ENCODE measurements at places on chromosomes 2 and 18.

DNA sequence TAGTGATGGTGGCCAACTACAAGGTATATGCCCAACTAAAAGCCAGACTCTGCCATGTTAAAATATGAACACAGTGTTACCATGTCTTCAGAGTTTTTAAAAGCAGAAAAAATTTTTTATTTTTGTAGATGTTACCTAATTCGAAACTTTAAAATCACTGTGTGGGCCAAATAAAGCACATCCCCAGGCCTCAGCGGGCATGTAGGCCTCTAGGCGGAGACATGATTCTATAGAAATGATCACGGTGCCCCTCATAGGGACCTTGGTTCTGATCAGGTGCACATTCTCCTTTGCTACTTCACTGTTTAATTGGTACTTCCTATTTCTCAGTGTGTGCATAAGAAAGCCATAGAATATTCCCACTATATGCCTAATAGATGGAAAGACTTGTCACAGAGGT is 349.2 kb downstream of the XIRP2 start:
- no peak for DNase-seq

DNA sequence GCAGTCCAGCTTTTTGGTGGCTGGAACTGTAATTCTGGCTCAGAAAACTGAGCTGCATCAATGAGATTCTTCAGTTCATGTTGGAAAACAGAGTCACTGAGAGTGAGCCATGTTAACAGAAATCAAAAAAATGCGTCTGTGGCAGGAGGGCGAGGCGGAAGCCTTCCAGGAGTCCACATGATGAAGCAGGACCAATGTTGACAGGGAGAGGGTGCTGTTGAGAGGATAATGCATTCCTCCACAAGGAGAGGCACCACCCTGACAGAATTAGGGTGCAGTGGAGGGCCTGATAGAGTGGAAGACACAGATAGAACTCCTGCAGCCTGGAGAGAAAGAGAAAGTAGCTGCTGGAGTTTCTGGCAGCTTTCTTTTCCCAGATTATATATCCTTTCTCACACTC is 111.5 kb downstream of the MGAT5 start:
- no peak for DNase-seq

DNA sequence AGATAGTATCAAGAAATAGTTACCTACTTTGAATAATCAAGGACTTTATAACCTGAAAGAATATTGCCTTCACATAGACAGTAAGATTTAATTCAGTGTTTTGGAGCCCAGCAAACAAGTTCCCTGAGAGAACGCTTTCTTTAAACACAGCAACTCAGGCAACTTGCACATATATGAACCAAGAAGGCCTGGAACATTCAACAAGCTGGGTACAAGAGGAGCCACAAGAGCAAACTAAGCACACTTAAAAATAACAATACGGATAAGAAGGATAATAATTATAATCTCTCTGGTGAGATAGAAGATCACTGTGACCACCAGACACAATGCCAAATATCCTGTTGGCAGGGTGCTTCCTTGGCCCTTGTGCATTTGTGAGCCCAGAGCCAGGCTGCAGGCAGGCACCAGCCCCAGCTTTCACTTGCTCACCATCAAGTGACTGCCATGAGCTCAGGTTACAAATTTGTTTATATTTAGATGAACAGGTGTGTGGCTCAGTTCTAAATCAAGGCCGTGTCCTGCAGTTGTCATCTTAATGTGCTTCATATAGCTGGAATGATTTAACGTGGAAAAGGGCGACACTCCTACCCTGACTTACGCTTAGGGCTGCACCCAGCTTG is 446.6 kb downstream of the IRS1 start:
- no peak for DNase-seq

DNA sequence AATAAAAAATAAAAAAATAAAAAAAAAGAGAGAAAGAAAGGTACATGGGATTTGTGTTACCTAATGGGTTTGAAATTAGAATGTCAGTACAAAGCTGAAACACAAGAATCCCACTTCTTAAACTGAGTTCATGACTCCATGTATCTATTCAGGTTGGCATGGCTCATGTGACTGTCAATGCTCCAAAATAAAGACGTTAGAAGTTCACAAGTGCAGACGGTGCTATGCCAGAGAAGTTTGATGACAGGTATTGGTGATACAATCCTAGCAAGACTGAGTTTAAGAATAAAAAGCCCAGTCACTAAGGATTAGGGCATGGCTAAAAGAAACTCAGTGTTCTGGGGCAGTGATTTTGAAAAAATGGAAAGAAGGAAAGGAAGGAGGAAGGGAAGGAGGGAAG is 254.3 kb downstream of the XIRP2 start:
- DNase-seq, result no peak

DNA sequence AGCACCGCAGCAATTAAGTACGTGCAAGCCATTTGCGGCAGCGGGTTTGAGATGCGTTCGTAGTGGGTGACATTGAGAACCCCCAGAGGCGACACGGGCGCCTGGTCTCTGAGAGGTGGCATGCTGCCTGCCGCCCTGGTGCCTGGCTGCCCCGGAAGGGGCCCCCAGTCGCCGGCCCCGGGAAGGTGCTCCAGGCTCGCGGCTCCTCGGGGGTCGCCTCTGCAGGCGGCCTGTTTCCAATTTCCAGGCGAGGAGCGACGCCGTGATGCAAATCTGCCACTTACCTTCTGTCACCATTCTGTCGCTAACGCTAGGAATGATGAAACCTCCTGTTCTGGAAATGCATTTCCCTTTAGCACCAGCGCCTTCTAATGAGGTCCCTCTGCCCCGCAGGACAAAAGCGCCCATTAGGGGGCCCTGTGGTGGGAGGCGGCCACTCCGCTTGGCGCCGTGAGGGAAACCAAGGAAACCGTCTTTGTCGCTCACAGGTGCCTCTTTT is 13.0 kb downstream of the KIF5C start:
- no peak for DNase-seq

DNA sequence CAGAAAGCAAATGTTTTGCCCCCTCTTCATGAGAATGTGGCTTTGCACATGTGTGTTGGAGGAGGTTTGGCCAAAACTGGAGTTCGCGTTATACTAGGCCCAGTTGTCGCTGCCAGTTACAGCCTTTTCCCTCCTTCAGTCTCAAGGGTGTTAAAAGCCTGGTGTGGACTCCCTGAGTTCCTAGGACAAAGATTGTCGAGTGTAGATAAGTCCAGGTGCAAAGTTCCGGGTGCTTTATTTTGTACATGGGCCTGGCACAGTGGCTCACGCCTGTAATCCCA is 542 bp upstream of the RNF103 start:
- no peak for DNase-seq
